ENCODE measurements at places on chromosomes 3 and 15. TPM values are rescaled to one million over a fixed set of nuclear protein-coding genes. Genes with fewer than 3 reads are reported as not detected.

DNA sequence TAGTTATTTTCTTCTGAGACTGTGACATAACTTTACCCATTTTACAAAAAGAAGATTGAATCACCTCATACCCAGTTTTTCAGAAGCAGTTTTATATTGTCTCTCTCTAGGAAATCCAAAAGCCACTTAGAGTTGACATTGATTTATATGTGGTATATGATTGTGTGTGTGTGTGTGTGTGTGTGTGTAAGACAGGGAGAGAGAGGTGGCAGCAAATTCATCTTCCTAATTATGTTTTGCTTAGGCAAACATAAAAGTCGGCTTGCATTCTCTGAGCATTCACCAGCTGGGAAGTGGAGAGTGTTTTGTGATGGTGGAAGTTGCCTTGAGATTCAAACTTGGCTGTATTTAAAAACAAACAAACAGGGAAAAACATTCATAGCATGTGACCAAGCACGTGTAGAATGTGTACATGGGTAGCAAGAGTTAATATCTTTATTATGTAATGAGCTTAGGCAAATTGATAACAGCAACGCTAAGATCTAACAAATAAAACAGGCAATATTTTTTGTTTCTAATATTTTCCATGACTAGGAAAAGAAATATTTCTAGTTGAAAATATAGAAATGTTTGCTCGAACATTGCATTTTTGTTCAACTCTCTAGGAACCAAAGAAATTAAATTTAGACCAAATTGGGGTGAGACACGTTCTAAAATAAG lies 64.4 kb upstream of the IGF1R start:
- no peaks in the 10 kb centered on the region for H3K36me3 ChIP-seq
- no peaks in the 10 kb centered on the region for H3K4me1 ChIP-seq
- H3K27ac ChIP-seq, result no peak overlapping the region
- DNase-seq, result no peak

DNA sequence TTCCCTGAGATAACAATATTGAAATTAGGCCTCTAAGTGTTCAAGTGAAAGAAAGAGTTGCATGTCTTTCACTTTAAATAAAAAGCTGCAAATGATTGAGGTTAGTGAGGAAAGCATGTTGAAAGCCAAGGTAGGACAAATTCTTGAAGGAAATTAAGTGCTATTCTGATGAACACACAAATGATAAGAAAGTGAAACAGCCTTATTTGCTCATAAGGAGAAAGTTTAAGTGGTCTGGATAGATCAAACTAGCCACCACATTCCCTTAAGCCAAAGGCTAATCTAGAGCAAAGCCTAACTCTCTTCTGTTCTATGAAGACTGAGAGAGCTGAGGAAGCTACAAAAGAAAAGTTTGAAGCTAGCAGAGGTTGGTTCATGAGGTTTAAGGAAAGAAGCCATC lies 36.1 kb downstream of the CRTC3 start:
- DNase-seq, result no peak
- peaks cover 4% of the 10 kb centered on the region for H3K4me1 ChIP-seq
- no peak overlapping the region for H3K27ac ChIP-seq
- H3K36me3 ChIP-seq, result no peaks in the 10 kb centered on the region

MELTF gene
- total RNA-seq, result 6.0 TPM

CCDC66 gene
- 51.5 TPM for total RNA-seq

DNA sequence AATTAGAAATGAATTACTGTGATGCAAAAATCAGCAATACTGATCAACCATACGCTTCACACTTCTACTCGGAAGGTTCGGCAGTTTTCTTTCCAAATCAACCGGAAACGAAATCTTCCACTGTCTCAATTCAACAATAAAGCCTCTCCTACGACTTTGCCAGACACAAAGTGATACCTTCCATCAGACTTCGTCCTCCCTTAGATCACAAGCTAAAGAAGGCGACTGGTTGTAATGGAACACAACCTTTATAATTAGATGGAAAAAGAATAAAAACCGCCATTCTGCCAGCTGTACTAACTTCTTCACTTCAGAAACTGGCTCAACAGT lies 618 bp downstream of the PARL start:
- H3K4me3 ChIP-seq, result peak overlapping the region; percentile 81
- no peaks in the 10 kb centered on the region for H3K36me3 ChIP-seq
- H3K27ac ChIP-seq, result no peak overlapping the region
- no peaks in the 10 kb centered on the region for H3K27me3 ChIP-seq

FBXL22 gene
- 16.3 TPM for total RNA-seq

GRCh38 chr3:94990952-94991705 lies 928.3 kb downstream of the NSUN3 start:
- H3K27ac ChIP-seq, result no peak overlapping the region
- H3K27me3 ChIP-seq, result no peaks in the 10 kb centered on the region
- H3K4me1 ChIP-seq, result no peaks in the 10 kb centered on the region
- DNase-seq, result no peak
- no peak overlapping the region for H3K4me3 ChIP-seq
- no peaks in the 10 kb centered on the region for H3K36me3 ChIP-seq

PRKCD gene
- 23.6 TPM for total RNA-seq

- no peak overlapping the region for H3K27ac ChIP-seq
- H3K27me3 ChIP-seq, result no peaks in the 10 kb centered on the region
- DNase-seq, result no peak
- no peaks in the 10 kb centered on the region for H3K4me1 ChIP-seq
These were observed 14.6 kb upstream of the PLA2G4E start for GRCh38 chr15:42035435-42035761.

DNA sequence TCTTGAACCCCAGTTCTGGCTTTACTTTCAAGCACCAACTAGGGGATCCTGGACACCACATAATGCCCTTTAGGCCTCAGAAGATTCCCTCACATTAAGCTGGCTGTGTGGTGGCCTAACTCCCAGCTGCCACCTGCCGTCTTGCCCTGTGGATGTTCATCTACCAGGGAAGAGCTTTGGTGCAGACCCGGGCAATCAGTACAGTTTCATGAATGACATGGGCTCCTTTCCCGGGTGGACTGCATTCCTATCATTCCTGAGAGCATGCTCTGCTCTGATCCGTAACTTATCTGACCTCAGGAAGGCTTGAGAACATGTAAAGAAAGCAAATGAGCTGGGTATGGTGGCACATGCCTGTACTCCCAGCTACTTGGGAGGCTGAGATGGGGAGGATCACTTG lies 50.0 kb upstream of the GSK3B start:
- no peaks in the 10 kb centered on the region for H3K27me3 ChIP-seq
- no peak overlapping the region for H3K4me3 ChIP-seq
- no peak overlapping the region for H3K27ac ChIP-seq
- DNase-seq, result no peak

LRTM1 gene
- not detected for total RNA-seq

DNA sequence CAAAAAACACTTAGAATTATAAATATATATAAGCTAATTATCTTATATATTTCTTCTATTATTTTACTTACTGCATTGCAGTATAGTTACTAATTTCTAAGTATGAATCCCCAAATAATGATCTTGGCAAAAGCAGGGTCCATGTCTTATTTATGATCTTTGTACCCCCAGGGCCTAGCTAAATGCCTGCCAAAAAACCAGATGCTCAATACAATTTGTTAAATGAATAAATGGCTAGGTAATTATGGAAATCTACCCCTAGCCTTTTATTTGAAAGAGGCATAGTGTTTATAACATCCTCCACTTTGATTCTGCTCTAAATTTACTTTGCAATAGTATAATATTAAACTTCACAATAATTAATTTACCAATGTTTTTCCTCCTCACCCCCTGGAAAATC lies 69.5 kb downstream of the CSNK1G1 start:
- H3K27me3 ChIP-seq, result no peaks in the 10 kb centered on the region
- H3K36me3 ChIP-seq, result no peaks in the 10 kb centered on the region
- H3K27ac ChIP-seq, result no peak overlapping the region
- no peaks in the 10 kb centered on the region for H3K4me1 ChIP-seq

MYZAP gene
- total RNA-seq, result 4.2 TPM

- no peaks in the 10 kb centered on the region for H3K4me1 ChIP-seq
- no peaks in the 10 kb centered on the region for H3K27me3 ChIP-seq
- DNase-seq, result no peak
- H3K36me3 ChIP-seq, result no peaks in the 10 kb centered on the region
- no peak overlapping the region for H3K27ac ChIP-seq
- no peak overlapping the region for H3K4me3 ChIP-seq
These were observed 101.8 kb downstream of the LRRK1 start for GRCh38 chr15:101020945-101021344.

DNA sequence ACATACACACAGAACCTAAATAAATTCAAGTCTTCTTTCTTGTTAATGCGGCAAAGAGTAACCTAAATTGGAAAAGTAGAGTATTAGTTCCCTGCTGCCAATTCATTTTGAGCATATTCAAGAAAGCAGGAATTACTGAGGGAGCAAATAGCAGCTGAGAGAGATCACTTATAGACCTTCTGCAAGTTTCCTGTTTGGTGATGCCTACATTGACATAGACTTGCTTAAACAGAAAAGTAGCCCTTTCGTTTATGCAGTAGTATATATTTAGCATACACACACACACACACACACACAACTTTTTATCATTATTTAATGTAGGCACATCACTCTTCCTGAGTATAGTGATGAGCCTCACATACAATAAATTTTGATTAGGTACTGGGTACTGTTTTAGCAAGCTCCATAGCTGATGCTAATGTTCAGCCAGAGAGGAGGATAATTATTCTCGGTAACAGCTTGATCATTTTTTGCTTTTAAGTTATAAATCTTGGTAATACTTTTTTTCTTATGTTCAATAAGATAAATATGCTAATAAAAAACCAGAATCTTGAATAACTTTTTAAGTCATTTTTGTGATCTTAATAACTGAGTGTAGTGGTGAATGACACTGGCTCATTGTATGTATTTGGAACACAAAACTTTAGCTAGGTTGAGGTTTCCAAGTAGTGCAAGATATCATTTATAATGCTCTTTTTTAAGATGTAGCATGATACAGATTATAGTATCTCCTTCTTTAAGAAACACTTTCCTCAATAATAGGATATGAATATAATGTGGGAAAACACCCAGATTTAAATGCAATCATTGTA lies 174.7 kb downstream of the MBNL1 start:
- H3K4me3 ChIP-seq, result no peak overlapping the region
- H3K27me3 ChIP-seq, result no peaks in the 10 kb centered on the region
- H3K4me1 ChIP-seq, result peaks cover 1% of the 10 kb centered on the region
- H3K27ac ChIP-seq, result no peak overlapping the region
- H3K36me3 ChIP-seq, result no peaks in the 10 kb centered on the region

MYL3 gene
- total RNA-seq, result 1.8 TPM

SH2D7 gene
- not detected for total RNA-seq

GRCh38 chr3:126834596-126835471 lies 130.8 kb downstream of the CHCHD6 start:
- no peaks in the 10 kb centered on the region for H3K36me3 ChIP-seq
- no peak overlapping the region for H3K27ac ChIP-seq
- H3K27me3 ChIP-seq, result no peaks in the 10 kb centered on the region
- DNase-seq, result no peak
- no peak overlapping the region for H3K4me3 ChIP-seq
- no peaks in the 10 kb centered on the region for H3K4me1 ChIP-seq

DNA sequence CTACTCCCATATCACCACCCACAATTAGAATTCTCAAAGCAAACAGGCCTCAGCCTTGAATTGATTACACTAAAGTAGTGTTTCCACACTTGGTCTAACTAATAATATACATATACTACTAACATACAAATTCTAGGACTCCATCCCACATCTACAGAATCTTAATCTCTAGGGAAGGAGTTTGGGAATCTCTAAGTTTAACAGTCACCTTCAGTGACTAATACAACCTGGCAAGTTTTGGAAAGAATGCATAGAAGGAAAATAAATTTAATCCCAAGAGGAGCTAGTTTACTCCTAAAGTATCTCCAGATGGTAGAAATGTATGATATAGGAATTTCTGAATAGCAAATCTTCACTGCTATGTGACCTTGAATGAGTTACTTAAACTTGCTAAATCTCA lies 9.1 kb downstream of the CLPX start:
- H3K4me3 ChIP-seq, result no peak overlapping the region
- DNase-seq, result no peak
- no peaks in the 10 kb centered on the region for H3K4me1 ChIP-seq
- no peak overlapping the region for H3K27ac ChIP-seq

KCNH8 gene
- total RNA-seq, result 0.29 TPM

GRCh38 chr3:165814380-165814779 lies 22.8 kb downstream of the BCHE start:
- no peak overlapping the region for H3K4me3 ChIP-seq
- no peaks in the 10 kb centered on the region for H3K4me1 ChIP-seq
- no peaks in the 10 kb centered on the region for H3K36me3 ChIP-seq
- DNase-seq, result no peak
- no peak overlapping the region for H3K27ac ChIP-seq

GRCh38 chr15:39573844-39574243 lies 7.0 kb upstream of the THBS1 start:
- peak; percentile 76 for DNase-seq
- H3K27me3 ChIP-seq, result no peaks in the 10 kb centered on the region
- no peak overlapping the region for H3K27ac ChIP-seq

LSG1 gene
- 31.3 TPM for total RNA-seq

DNA sequence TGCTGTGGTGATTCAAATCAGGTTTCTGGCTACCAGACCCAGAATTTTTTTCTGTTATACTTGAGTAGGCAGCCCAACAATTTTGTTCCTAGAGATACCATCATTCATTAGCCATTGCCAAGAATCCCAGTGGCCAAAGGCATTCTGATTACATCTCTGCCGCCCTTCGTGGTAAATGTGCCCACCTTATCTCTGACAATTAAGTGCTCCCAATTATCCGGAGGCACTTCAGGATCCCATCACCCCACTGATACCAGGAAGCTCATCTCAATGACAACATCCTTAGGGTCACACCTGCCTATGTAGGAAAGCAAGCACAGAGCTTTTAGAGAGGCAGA lies 43.2 kb upstream of the RPL35A start:
- H3K4me3 ChIP-seq, result no peak overlapping the region
- no peak for DNase-seq

DNA sequence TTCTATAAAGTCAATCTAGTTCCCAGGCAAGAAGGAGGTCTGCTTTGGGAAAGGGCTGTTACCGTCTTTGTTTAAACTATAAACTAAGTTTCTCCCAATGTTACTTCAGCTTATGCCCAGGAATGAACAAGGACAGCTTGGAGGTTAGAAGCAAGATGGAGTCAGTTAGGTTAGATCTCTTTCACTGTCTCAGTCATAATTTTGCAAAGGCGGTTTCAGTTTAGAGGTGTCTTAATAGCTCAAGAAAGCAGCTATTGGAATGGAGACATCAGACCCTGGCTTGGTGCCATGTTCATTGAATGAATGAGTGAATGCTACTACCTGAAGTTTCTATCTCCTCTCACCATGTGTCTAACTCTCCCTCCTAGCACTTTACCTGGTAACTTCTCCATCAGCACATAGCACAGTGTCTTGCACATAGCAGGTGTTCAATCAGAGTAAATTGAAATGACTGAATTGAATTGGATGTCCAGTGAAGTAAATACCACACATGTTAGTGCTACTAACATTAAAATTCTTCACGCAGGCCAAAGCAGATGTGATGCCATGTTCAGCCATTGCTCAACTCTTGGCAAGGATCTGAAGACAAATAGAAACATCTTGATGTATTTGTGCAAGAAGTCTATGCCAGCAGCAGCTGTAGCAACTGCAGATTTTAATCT lies 28.2 kb downstream of the CLEC3B start:
- no peaks in the 10 kb centered on the region for H3K4me1 ChIP-seq
- H3K27ac ChIP-seq, result no peak overlapping the region
- H3K36me3 ChIP-seq, result no peaks in the 10 kb centered on the region
- H3K27me3 ChIP-seq, result no peaks in the 10 kb centered on the region

GRCh38 chr3:36919439-36920160 lies 25.3 kb downstream of the TRANK1 start:
- no peak overlapping the region for H3K27ac ChIP-seq
- no peak overlapping the region for H3K4me3 ChIP-seq
- no peaks in the 10 kb centered on the region for H3K27me3 ChIP-seq
- no peak for DNase-seq
- no peaks in the 10 kb centered on the region for H3K36me3 ChIP-seq

HTR3E gene
- not detected for total RNA-seq

- no peaks in the 10 kb centered on the region for H3K27me3 ChIP-seq
- H3K27ac ChIP-seq, result no peak overlapping the region
- no peak for DNase-seq
- no peaks in the 10 kb centered on the region for H3K4me1 ChIP-seq
- H3K36me3 ChIP-seq, result no peaks in the 10 kb centered on the region
These were observed 8.9 kb upstream of the SPPL2A start for GRCh38 chr15:50774450-50774849.

Data from aorta (tissue), 5 donors.